ENCODE measurements at places on chromosomes 3 and 15. TPM values are rescaled to one million over a fixed set of nuclear protein-coding genes. Genes with fewer than 3 reads are reported as not detected.

Gene TEX55
- total RNA-seq, result not detected

Gene SH2D7
- not detected for total RNA-seq

Gene UBAP1L
- 10.7 TPM for total RNA-seq

Gene PDIA5
- 19.1 TPM for total RNA-seq

Gene TM4SF18
- 0.14 TPM for total RNA-seq

Gene NPAP1
- 0.51 TPM for total RNA-seq

- DNase-seq, result no peak
- peaks cover 2% of the 10 kb centered on the region for H3K36me3 ChIP-seq
- no peaks in the 10 kb centered on the region for H3K27me3 ChIP-seq
- H3K4me1 ChIP-seq, result no peaks in the 10 kb centered on the region
- H3K4me3 ChIP-seq, result no peak overlapping the region
- no peak overlapping the region for H3K27ac ChIP-seq
These were observed 71.4 kb downstream of the C3orf80 start for GRCh38 chr3:160296591-160296990.

- H3K27ac ChIP-seq, result no peak overlapping the region
- no peaks in the 10 kb centered on the region for H3K36me3 ChIP-seq
- peaks cover 6% of the 10 kb centered on the region for H3K27me3 ChIP-seq
- peak; percentile 83 for DNase-seq
- H3K4me3 ChIP-seq, result peak overlapping the region; percentile 72
These were observed 27.0 kb upstream of the SFMBT1 start for GRCh38 chr3:53072653-53073552.

DNA sequence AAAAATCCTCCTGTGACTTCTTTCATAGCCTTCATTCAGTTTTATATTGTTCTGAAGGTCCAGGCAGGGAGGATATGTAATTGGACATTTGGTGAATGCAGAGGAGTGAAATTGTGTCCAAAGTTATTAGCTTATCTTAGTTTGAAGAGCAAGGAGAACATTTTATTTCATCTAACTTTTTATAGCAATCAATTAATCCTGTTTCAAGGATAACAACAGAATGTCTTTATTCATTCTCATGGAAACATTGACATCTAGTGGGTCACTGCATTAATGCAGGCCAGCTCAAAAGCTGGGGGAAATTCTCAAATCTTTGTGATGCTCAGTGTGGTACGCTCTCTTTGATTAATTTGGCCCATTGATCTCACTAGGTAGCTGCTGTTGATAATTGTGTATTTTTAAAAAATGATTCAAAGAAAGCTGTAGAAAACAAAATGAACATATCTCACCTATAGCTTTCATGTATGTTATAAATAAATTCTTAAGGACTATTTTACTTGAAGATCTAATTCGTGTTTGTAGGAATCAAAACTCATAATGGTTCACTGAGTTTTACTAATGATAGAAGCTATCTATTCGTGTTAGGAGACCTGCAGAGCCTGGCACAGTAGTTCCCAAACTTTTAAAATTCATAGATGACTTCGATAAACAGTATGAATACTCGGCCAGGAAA is 150.8 kb upstream of the KCNMB2 start:
- H3K27ac ChIP-seq, result peak overlapping the region; percentile 81
- DNase-seq, result no peak
- peak overlapping the region; percentile 19 for H3K4me3 ChIP-seq
- peaks cover 73% of the 10 kb centered on the region for H3K4me1 ChIP-seq

- DNase-seq, result no peak
- no peak overlapping the region for H3K4me3 ChIP-seq
- H3K27ac ChIP-seq, result no peak overlapping the region
These were observed 19.6 kb downstream of the TIMP4 start for GRCh38 chr3:12139111-12139511.

GRCh38 chr15:41921167-41921566 is 27.3 kb upstream of the SPTBN5 start:
- no peaks in the 10 kb centered on the region for H3K27me3 ChIP-seq
- H3K36me3 ChIP-seq, result peaks cover 5% of the 10 kb centered on the region
- DNase-seq, result no peak

GRCh38 chr3:84307339-84307738 is 651.5 kb upstream of the CADM2 start:
- no peak overlapping the region for H3K4me3 ChIP-seq
- DNase-seq, result no peak
- H3K27ac ChIP-seq, result no peak overlapping the region
- H3K27me3 ChIP-seq, result no peaks in the 10 kb centered on the region
- no peaks in the 10 kb centered on the region for H3K4me1 ChIP-seq

DNA sequence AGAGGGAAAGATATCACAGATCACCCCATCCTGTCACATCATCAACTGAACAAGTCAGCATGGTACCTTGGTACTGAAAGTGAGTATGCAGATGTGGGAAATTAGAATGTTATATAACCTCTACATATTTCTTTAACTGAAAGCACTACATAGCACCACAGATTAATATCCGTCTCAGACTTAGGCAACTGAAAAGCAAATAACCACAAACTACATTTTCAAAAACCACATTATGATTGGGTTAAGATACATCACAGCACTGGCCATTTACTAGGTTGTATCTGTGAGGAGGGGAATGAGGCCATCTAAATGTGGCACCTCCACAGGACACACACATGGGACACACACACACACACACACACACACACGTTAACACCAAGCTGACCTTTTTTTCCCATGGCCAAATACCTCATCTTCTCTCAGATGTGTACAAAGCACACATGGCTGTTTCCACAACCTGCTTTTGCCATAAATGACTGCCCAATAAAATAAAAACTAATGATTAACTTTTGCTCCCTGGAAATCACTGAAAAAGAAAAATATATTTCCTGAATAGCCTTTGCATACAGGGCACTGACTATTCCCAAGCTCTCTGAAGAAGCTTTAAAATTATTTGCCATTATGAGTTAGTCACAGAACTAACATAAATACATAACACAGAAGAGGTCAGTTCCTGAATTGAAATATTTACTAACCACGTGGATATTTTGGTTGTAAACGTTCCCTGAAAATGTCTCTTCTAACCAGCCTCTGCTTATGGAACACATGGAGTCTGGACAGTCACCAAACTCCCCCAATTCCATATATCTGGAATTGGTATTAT is 60.1 kb downstream of the SUMF1 start:
- H3K36me3 ChIP-seq, result peaks cover 21% of the 10 kb centered on the region
- peaks cover 17% of the 10 kb centered on the region for H3K4me1 ChIP-seq
- DNase-seq, result no peak

DNA sequence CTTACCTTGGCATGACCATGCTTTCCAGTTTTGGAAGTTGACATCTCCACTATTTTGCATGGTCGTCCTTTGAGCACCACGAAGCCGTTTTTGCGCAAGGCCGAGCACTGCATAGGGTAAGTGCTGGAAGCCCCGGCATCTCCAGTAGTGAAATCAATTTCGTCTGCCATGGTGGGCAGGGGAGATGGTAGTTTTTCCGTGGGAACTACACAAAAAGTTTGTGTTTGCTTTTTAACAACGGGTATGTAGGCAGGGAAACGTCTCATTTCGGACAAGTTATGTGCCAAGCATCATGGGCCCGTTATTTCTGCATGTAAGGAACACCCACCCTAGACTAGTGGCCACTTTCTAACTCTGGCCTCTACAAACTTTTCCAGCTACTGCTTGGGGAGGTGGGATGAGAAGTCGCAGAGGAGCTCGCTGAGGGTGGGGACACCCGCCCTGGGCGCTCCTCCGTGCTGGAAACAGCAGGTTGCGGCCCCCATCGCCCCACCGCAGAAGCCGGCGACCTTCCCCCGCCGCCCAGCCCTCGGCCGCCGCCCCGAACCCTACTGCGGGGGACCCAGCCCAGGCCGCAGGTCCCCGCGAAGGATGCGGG is 701 bp downstream of the EIF5A2 start:
- DNase-seq, result no peak
- H3K4me3 ChIP-seq, result peak overlapping the region; percentile 92
- peaks cover 1% of the 10 kb centered on the region for H3K36me3 ChIP-seq
- peaks cover 11% of the 10 kb centered on the region for H3K27me3 ChIP-seq
- peaks cover 16% of the 10 kb centered on the region for H3K4me1 ChIP-seq

DNA sequence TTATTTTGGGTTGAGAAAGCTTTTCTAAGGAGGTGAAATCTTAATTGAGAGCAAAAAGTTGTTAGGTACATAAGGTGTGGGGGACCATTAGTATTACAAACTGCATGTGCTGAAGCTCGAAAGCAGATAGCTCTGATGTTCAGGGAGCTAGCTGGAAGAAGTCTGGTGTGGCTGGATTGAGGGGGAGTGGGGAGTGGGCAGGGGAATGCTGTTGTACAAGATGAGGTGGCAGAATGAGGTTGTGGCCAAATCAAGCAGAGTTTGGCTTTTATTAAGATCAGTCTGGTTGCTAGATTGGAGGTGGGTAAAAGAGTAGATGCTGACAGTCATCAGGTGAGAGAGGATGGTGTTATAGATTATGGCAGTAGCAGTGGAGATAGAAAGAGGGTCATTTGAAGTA is 32.1 kb downstream of the UBE2E2 start:
- H3K27me3 ChIP-seq, result no peaks in the 10 kb centered on the region
- H3K4me1 ChIP-seq, result no peaks in the 10 kb centered on the region
- H3K4me3 ChIP-seq, result no peak overlapping the region
- no peak overlapping the region for H3K27ac ChIP-seq

DNA sequence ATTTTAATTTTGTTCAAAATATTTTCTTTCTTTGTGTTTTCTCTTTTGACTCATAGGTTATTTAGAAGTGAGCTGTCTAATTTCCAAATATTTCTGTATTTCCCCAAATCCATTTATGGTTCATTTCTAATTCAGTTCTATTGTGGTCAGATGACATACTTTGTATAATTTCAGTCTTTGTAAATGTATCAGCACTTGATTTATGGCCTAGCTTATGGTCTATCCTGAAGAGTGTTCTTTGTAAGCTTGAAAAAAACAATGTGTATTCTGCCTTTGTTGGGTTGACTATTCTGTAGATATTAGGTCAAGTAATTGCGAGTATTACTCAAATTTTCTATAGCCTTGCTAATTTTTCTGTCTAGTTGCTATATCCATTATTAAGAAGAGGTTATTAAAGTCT is 311.2 kb downstream of the OCA2 start:
- H3K36me3 ChIP-seq, result no peaks in the 10 kb centered on the region
- no peak overlapping the region for H3K27ac ChIP-seq
- no peak for DNase-seq
- no peak overlapping the region for H3K4me3 ChIP-seq
- H3K4me1 ChIP-seq, result peaks cover 5% of the 10 kb centered on the region
- H3K27me3 ChIP-seq, result peaks cover 2% of the 10 kb centered on the region

DNA sequence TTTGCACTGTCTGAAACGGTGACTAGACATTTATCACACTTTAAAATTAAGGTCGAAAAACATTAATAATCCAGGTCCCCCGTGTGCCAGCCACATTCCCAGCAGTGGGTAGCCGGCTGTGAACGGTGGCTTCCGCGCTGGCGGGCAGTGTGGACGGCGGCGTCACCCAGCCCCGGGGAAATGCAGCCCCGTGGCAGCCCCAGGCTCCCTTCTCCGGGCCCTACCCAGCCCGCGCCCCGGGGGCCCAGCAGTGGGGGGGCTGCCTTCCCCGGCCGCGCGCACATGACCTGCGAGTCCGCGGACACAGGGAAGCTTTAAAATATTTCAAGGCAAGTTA is 25.3 kb downstream of the GABRA5 start:
- DNase-seq, result no peak
- no peak overlapping the region for H3K27ac ChIP-seq
- no peak overlapping the region for H3K4me3 ChIP-seq

DNA sequence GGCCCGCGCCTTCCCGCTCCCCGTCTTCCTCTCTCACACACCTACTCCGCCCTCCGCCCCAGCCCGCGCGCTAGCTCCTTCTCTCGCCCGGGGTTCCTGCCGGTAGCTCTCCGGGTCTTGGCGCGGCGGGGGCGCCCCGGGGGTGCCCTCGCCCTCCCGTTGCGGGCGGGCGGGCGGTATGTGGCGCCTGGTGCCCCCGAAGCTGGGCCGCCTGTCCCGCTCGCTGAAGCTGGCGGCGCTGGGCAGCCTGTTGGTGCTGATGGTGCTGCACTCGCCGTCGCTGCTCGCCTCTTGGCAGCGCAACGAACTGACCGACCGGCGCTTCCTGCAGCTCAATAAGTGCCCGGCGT is 507 bp downstream of the DIPK2A start:
- peak overlapping the region; percentile 94 for H3K4me3 ChIP-seq
- H3K36me3 ChIP-seq, result no peaks in the 10 kb centered on the region
- no peaks in the 10 kb centered on the region for H3K27me3 ChIP-seq

GRCh38 chr3:2992534-2992933 is 117.6 kb downstream of the IL5RA start:
- H3K4me1 ChIP-seq, result peaks cover 26% of the 10 kb centered on the region
- no peaks in the 10 kb centered on the region for H3K36me3 ChIP-seq
- no peak overlapping the region for H3K4me3 ChIP-seq
- no peak overlapping the region for H3K27ac ChIP-seq
- no peak for DNase-seq

GRCh38 chr3:71392251-71392650 is 191.3 kb downstream of the FOXP1 start:
- H3K27ac ChIP-seq, result no peak overlapping the region
- H3K4me1 ChIP-seq, result peaks cover 52% of the 10 kb centered on the region
- peaks cover 2% of the 10 kb centered on the region for H3K36me3 ChIP-seq
- H3K4me3 ChIP-seq, result no peak overlapping the region

DNA sequence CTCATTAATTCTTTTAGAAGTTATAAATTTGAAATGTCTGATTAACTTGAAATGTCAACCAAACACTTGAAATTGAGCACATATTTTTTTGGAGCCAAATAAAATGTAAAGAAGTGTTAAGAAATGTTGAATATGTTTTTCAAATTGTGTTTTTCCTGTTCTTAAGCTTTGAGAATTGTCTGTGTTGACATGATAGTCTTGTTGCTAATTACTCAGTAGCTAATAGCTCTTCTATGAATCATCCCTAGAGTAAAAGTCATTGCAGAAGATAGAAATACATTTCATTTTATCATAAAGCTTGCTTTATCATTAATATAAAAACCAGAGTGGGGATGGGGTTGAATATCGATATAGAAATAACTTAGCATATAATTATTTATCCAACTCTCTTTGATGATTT is 41.9 kb upstream of the ABHD10 start:
- H3K27me3 ChIP-seq, result no peaks in the 10 kb centered on the region
- no peak overlapping the region for H3K27ac ChIP-seq
- H3K4me1 ChIP-seq, result peaks cover 25% of the 10 kb centered on the region
- H3K4me3 ChIP-seq, result no peak overlapping the region

GRCh38 chr3:146594843-146595482 is 10.2 kb downstream of the PLSCR5 start:
- H3K27ac ChIP-seq, result no peak overlapping the region
- H3K4me1 ChIP-seq, result peaks cover 4% of the 10 kb centered on the region
- no peak for DNase-seq
- no peak overlapping the region for H3K4me3 ChIP-seq
- H3K36me3 ChIP-seq, result no peaks in the 10 kb centered on the region

GRCh38 chr3:72058493-72059081 is 273.6 kb upstream of the PROK2 start:
- no peak for DNase-seq
- peaks cover 1% of the 10 kb centered on the region for H3K4me1 ChIP-seq
- H3K27ac ChIP-seq, result no peak overlapping the region
- H3K27me3 ChIP-seq, result no peaks in the 10 kb centered on the region
- no peaks in the 10 kb centered on the region for H3K36me3 ChIP-seq
- no peak overlapping the region for H3K4me3 ChIP-seq

GRCh38 chr15:66094331-66094730 is 159.2 kb downstream of the MEGF11 start:
- no peak overlapping the region for H3K4me3 ChIP-seq
- H3K4me1 ChIP-seq, result peaks cover 2% of the 10 kb centered on the region
- no peak overlapping the region for H3K27ac ChIP-seq
- no peak for DNase-seq
- H3K36me3 ChIP-seq, result no peaks in the 10 kb centered on the region
- peaks cover 5% of the 10 kb centered on the region for H3K27me3 ChIP-seq

GRCh38 chr15:89023311-89023961 is 64.8 kb upstream of the ABHD2 start:
- no peak overlapping the region for H3K4me3 ChIP-seq
- H3K36me3 ChIP-seq, result peaks cover 3% of the 10 kb centered on the region
- H3K27me3 ChIP-seq, result peaks cover 2% of the 10 kb centered on the region
- no peak for DNase-seq
- no peaks in the 10 kb centered on the region for H3K4me1 ChIP-seq
- no peak overlapping the region for H3K27ac ChIP-seq

Measured in mesothelial cell of epicardium (in vitro differentiated cells).